Mesenteric fat pad (tissue), 1 donor: ENCODE measurements at places on chromosomes 3 and 15. TPM values are rescaled to one million over a fixed set of nuclear protein-coding genes. Genes with fewer than 3 reads are reported as not detected.

The FRMD4B gene
- total RNA-seq: 30.5 TPM

The IL17RB gene
- not detected for total RNA-seq

The ITGB5 gene
- 339 TPM for total RNA-seq

The TICRR gene
- not detected for total RNA-seq

The PXYLP1 gene
- 7.1 TPM for total RNA-seq

The SCN11A gene
- 0.32 TPM for total RNA-seq

The AMT gene
- 1.2 TPM for total RNA-seq

The CCR9 gene
- not detected for total RNA-seq

The PLSCR2 gene
- total RNA-seq: not detected

The CCDC39 gene
- 0.64 TPM for total RNA-seq

The LRRC15 gene
- 0.35 TPM for total RNA-seq

The PLSCR5 gene
- total RNA-seq: not detected

The CATSPER2 gene
- 5.2 TPM for total RNA-seq

The PPARG gene
- 349 TPM for total RNA-seq

The LINGO1 gene
- total RNA-seq: 1.6 TPM

The TUSC7 gene
- not detected for total RNA-seq

The AEN gene
- total RNA-seq: 23.3 TPM

The TFRC gene
- total RNA-seq: 291 TPM

The MAGEF1 gene
- total RNA-seq: 18.9 TPM

The IL5RA gene
- total RNA-seq: not detected

The SOX14 gene
- total RNA-seq: not detected

The PRR23E gene
- total RNA-seq: not detected

The CDC25A gene
- 0.87 TPM for total RNA-seq

The AADACL2 gene
- total RNA-seq: 0.22 TPM
